NCI-H82 (cell line): ENCODE measurements at places on chromosomes 6 and 20.

DNA sequence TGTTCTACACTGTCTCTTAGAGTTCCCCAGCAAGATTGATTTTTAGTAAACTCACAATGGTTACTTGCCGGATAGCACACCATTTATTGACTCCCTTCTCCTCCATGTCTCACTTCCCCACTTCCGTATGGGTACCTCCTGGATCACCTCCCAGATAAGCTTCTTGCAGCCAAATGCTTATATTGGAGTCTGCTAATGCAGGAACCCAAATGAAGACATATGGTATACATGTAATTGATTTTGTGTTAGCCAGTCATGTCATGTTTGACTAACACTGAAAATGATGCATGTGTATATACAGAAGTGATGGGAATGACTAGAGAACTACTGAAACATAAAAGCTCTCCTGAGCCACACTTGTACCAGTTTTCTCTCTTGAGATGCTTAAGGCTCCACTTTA lies 46.1 kb upstream of the TMX4 start:
- DNase-seq: no peak

DNA sequence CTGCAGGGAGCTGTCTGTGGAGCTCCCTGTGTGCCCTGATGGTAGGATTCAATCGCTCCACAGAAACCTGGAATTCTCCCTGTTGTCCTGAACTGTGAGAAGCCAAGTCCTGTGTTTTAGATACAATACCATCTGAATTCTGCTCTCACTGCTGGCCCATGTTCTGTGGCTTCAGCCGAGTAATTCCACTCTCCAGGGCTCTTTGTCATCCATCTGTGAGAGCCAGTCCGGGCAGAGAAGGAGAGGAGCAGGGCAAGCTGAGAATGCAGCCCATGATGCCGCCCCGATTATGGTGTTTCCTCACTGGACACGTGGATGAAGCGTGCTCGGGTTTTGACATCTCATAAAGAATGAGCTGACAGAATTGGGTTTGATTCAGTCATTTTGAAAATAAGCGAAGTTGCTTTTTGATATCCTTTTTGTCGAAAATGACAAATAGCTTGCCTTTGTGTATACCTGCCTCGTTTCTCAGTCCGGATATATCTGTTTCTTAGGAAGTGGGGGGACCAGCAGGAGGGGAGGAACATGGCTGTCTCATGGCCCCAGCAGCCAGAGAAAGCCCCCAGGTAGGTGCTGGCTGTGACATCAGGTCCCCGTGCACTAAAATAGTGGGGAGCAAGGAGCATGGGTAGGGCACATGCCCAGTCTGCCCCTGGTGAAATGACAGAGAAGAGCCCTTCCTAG lies 8.2 kb upstream of the CD93 start:
- DNase-seq: no peak

DNA sequence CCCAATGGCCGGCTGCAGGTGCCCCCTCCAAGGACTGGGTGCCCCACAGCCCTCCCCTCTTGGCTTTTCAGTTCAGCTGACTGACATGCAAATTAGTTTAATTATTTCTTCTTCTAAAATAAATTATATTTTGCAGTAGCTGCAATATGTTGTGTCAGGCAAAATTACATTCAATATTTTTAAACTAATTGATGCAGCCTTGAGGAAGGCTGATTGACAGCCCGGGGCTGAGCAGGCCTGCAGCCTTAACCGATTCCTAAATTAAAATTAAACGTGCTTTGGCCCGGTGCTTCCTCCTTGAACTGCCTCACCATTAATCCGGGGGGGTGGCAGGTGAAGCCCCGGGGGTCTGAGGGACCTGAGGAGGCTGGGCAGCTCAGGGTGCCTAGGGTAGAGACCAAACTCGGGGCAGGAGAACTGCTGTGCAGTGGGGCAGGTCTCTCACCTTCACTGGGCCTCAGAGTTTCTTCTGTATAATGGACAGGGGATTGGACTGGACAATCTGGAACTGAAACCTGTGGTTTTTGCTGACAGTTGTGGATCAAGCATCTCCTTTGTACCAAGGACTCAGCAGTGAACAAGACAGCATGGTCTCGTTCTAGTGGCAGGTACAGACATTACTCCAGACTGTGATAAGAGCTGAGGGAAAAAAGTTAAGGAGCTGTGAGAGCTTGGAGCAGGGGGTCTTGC lies 72.5 kb downstream of the CD40 start:
- DNase-seq: no peak

GRCh38 chr6:113893866-113894265 lies 36.7 kb downstream of the MARCKS start:
- DNase-seq: no peak

DNA sequence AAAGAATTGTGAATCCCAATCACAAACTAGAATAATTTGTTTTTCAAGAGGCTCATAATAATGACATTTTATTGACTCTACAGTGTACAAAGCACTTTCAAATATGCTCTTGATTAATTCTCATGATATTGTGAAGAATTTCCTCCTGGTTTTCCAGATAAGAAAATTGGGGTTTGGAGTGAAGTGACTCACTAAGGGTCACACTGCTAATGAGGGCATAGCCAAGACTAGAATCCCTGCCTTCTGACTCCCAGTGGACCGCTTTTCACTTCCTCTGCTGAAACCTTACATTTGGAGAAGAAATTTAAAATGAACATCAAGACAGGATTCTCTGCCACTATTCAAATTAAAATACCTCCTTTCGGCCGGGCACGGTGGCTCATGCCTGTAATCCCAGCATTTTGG lies 38.3 kb upstream of the LTV1 start:
- DNase-seq: no peak

DNA sequence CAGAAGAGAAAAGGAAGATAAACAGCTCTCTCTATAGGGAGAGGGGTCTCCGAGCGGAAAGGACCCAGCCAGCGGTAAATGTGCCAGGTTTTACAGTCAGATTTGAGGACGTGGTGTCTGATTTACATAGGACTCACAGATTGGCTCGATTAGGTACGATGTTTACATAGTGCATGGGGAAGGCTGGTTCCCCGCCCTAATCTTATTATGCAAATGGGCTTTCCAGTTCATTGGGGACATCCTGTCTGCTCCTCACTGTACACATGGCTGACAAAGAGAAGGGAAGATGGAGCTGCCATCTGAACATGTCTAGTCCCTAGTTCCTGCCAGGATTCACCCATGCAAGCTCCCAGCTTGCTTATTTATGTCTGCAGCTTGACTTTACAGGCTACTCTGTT lies 119.9 kb downstream of the RNF144B start:
- peak; percentile 100 for DNase-seq

- DNase-seq: no peak
Observed at GRCh38 chr6:121600389-121601168, 165.1 kb downstream of the GJA1 start.

DNA sequence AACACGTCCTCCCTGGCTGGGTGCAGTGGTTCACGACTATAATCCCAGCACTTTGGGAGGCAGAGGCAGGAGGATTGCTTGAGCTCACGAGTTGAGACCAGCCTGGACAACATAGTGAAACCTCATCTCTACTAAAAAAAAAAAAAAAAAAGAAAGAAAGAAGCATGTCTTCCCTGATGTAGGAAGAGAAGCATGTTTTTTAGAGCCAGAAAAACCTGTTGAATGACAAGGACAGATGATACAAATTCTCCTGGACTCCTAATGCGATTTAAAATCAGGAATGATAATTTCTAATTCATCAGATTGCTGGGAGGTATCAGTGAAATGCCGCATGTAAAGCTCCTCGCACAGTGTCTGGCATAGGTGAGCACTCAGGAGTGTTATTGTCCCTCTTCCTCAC lies 23.7 kb upstream of the SEC63 start:
- DNase-seq: no peak

DNA sequence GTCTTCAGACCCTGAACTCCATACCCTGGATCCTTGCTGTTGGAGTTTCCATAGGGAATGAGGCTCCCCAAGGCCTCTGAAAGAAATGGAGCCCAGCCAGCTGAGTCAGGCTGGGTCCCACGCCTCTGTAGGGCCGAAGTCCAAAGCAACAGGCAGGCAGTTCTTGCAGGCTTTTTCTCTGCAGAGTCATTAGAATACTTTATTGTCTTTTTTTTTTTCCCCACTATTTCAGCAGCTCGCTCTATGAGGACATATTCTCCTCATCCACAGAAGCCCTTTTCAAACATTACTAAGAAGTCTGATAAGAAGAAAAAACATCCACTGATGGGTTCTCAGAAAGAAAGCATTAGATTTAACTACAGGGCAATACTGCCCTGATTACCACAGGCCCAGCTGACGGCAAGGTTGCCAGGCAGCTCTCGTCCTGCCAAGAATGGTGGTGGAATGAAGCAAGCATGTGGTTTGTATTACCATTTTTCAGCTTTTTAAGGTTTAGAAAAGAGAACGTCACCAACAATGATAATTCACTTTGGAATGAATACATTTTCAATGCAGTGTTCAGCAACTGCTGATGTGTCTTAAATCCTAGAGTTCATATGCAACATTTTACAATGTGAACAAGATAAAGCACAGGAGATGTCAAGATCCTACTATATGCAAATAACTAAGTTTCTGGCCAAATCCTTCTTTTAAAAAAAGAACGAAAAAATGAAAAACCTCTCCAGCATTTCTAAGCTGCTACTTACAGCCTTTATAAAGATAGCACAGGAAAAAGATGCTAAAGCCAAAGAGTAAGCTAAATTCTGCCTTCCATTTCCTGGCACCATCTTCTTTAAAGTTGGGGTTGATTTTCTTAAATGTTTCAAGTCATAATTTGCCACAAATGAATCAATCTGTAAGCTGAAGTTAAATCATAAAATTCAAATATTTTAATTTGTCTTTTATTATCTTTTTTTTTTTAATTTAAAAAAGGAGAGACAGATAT lies 223.6 kb upstream of the CITED2 start:
- DNase-seq: no peak

GRCh38 chr6:35183935-35184334 lies 29.8 kb upstream of the SCUBE3 start:
- DNase-seq: no peak

DNA sequence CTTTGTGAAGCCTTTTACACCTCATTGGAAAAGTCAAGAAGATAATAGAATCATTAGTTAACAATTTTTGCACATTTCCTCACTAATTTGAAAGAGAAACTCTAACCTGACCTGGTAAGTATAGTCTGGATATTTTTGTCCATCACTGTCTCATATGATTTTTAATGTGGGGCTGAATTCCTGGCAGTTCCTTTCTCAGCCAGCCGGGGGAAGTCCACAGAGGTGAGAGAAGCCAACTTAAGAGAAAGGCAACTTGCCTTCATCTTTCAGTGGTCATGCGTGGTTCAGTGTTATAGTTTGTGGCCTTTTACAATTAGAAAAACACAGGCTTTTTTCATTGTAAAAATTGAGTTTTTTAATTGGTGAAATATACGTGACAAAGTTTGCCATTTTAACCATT lies 80.6 kb downstream of the CDYL start:
- DNase-seq: peak; percentile 6

DNA sequence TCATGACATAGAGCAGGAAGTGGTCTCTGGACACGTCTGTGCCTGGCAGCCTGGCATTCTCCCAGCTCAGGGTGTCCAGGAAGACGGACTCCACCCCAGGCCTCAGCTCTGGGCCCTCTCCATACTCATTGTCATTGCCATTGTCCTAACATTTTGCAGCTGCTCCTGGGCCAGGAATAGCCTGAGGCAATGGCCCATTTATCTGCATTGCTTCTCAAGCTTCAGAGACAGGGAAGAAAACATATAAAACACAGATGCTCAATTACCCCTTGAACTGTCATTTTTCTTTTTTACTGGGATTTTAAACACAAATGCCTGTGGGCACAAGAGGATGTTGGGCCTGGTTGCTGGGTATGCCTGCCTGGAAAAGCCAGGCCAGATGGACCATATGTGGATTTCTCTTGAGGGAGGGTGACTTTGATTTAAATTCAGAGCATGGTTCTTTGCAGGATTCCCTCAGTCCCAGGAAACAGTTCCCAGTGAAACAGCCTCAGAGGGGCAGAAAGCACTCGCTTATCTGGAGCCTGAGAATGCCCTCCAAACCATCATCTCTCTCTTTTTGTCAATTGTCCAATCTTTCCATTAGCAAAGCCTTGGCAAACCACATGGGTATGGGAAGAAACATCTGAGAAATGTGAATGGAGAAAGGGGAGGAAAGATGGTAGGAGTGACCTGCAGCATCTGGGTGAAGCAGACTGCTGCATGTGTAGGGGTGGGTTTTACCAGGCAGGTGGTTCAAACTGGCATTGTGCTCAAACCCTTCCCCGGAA lies 17.9 kb downstream of the LAMP5 start:
- no peak for DNase-seq

- no peak for DNase-seq
Observed at GRCh38 chr6:125807293-125807692, 16.5 kb downstream of the NCOA7 start.

DNA sequence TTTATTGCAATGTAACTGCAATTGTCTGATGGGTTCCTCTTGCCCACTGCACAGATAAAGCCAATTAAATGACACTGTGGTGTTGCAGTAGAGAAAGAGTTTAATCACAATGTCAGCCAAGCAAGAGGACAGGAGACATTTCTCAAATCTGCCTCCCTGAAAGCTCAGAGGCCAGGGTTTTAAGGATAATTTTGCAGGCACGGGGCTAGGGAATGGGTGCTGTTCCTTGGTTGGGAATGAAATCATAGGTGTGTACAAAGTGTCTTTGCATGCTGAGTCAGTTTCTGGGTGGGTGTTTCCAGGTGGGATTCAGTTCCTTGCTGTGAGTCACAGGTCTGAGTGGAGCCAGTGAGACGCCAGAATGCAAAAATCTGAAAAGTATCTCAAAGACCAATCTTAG lies 271.4 kb downstream of the DOK5 start:
- DNase-seq: no peak

DNA sequence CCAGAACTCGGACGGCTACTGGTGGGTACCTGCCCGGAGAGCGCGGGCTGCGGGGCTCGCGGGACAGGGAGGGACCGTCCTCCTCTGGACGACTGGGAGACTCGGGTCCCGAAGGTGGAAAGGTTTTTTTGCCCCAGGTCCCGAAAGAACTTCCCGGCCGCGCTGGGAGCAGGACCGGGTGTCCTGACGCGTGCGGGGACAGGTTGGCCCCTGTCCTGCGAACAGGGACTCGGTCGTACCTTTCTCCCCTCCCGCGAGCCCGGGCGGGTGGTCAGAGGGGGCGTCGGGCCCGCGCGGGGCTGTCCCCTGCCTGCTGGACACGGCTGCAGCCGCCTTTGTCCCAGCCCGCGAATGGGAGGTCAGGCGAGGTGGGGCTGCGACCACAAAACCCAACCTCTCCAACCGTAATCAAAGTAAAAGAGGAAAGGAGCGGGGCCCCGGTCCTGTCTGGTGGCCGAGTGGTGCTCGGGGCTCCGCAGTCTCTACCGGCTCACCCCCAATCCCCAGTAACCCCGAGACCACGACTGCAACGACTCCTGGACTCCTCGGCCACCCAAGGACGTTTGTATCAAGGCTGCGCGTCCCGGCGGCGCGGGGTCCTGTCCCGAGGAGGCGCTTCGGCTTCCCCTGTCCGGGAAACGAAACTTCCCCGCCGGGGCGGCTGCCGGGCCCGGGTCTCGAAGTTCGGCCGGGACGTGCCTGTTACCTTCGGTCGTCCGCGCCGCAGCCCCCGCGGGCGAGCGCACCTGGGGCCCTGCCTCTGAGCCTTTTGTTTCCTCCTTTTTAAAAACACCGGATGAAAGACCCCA lies 798 bp downstream of the DSP start:
- DNase-seq: peak; percentile 41

- DNase-seq: no peak
Observed at GRCh38 chr20:59163631-59164530, at the start of gene ZNF831. ZNF831 (plus strand) TSS chr20:59163821; CDS start chr20:59191020, 27,199 bp downstream.
